Epithelial cell of proximal tubule (primary cell): ENCODE measurements at places on chromosomes 3 and 15. TPM values are rescaled to one million over a fixed set of nuclear protein-coding genes. Genes with fewer than 3 reads are reported as not detected.
A peak's percentile ranks its signal among the peaks of the same experiment; 100 is the strongest.

The NAALADL2 gene
- 1.0 and 2.9 TPM in 2 replicates for total RNA-seq

The LDHAL6B gene
- total RNA-seq: not detected in 2 replicates

The CADPS gene
- total RNA-seq: not detected in 2 replicates

The CD200 gene
- total RNA-seq: 3.8 and 3.9 TPM in 2 replicates

The PARL gene
- total RNA-seq: 38.1 and 58.2 TPM in 2 replicates

The FETUB gene
- total RNA-seq: 0.36 TPM in 1 of 2 replicates, not detected in the other

The FBXO22 gene
- total RNA-seq: 38.7 and 42.5 TPM in 2 replicates

The TMA7 gene
- total RNA-seq: 573 and 687 TPM in 2 replicates

The PFN2 gene
- 112 and 137 TPM in 2 replicates for total RNA-seq

The EPHB3 gene
- 0.07 and 0.92 TPM in 2 replicates for total RNA-seq

The BNC1 gene
- total RNA-seq: 10.6 and 16.4 TPM in 2 replicates

The ZNF502 gene
- 2.2 and 4.7 TPM in 2 replicates for total RNA-seq

The SERINC4 gene
- not detected in 2 replicates for total RNA-seq

DNA sequence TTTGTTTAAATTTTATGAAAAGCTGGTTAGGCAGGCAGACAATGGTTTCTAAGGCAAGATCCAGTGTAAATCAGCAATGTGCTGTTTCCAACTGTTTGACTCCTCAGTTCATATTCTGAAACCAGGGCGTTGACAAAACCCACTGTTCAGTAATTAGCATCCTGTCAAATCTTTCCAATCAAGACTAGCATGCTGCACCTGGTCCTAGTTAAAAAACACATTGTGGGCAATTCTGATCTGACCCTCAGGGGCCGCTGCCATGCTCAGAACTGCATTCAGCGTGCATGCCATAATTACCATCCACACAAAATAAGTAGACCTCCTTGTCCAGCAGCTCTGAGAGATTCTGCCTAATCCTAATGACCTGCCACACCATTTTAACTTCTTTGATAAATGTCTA, 20.9 kb upstream of the RBP1 start:
- no peak for DNase-seq

DNA sequence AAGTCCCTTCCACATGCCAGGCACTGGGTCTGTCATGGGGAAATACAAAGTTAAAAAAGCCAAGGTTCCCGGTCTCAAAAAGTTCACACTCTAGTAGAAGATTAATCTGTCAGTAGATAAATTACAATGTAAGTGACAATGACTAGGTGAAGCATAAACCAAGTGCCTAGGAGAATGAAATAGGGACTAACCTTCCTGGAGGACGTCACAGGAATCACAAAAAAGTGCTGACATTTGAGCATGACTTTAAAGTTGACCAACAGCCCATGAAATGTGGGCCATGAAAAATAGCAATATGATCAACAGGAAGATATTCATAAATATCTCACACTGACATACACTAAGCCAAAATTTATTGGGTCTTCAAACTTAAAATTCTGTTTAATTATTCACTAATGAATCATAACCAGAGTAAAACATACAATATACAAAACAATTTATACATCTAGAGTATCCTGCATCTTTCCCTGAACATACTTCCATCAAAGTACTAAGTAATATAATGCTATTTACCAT, 20.0 kb downstream of the COPS2 start:
- no peak for DNase-seq

GRCh38 chr15:68578980-68579935, at the start of gene CORO2B:
CORO2B (plus strand) TSS chr15:68578993; CDS start chr15:68579263, 270 bp downstream.
- no peak for DNase-seq

DNA sequence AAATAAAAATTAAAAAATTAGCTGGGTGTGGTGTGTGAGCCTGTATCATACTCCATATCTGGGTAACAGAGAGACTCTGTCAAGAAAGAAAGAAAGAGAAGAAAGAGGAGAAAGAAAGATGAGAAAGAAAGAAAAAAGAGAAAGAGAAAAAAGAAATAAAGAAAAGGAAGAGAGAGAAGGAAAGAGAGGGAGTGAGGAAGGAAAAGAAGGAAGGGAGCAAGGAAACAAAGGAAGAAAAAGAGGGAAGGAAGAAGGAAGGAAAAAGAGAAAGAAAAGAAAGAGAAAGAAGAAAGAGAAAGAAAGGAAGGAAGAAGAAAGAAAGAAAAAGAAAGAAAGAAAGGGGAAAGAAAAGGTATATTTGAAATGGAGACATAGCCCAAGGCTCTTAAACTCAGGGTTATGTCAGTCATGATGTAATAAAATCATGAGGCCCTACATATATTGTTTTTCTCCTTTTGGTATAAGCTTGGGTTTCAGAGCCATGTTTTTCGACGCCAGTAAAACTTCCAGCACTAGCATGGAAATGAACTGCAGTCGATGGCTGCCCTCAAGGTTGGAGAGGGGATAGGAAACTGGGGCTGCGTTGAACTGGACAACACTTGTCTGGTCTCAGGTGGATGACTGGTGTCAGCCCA, 38.0 kb upstream of the RFTN1 start:
- DNase-seq: no peak

DNA sequence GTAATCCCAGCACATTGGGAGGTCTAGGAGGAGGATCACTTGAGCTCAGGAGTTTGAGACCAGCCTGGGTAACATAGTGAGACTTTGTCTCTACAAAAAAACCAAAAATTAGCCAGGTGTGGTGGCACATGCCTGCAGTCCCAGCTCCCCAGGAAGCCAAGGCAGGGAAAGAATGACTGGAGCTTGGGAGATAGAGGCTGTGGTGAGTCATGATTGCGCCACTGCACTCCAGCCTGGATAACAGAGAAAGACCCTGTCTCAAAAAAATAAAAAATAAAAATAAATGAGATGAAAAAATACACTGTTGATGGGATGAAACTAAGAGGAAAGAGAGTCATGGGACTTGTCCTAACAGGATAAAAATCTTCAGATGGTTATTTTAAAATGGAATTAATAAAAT, 137.6 kb downstream of the IMPG2 start:
- peak; percentile 32 for DNase-seq

DNA sequence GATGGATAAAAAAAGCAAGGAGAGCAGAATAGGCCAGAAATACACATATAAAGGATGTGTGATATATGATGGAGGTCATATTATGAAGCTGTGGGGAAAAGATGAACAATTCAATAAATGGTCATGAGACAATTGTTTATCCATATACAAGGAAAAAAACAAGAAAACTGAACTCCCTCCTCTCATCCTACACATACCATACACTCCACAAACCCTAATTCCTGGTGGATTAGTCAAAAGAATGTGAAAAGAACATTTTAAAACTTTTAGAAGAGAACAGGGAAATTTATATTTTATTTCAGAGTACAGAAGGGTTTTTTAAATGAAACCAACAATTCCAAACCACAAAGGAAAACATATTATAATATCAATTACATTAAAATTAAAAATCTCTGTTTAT, 34.5 kb upstream of the NR2E3 start:
- no peak for DNase-seq

- no peak for DNase-seq
Observed at GRCh38 chr3:184336547-184337398, 627 bp upstream of the FAM131A start.

GRCh38 chr3:132435224-132435910, 18.1 kb downstream of the DNAJC13 start:
- no peak for DNase-seq

GRCh38 chr15:96325541-96326327, 4.8 kb upstream of the NR2F2 start:
- DNase-seq: no peak

GRCh38 chr3:51794206-51794605, 15.2 kb upstream of the IQCF6 start:
- no peak for DNase-seq

GRCh38 chr3:60386306-60386705, 864.9 kb downstream of the FHIT start:
- no peak for DNase-seq

DNA sequence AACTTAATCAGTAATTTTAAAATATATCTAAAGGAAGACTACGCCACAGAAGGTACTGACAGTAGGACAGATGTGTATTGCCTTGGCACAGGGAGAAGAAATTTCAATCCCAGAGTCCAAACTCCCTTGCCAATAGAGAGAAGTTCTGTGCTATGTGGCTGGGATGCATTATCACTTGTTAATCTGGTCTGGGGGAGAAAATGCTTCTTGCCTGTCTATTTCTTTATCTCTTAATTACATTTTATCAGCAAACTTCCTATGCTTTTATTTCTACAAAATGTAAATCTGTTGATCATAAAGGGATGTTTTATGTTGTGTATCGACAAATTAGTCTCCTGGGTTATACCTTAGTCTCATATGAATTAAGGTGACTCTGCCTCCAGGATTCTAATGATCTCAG, 21.7 kb downstream of the RBMS3 start:
- DNase-seq: no peak

- no peak for DNase-seq
Observed at GRCh38 chr3:172675441-172676193, 35.2 kb downstream of the NCEH1 start.

- DNase-seq: no peak
Observed at GRCh38 chr3:134477002-134477401, 8.8 kb downstream of the ANAPC13 start.

DNA sequence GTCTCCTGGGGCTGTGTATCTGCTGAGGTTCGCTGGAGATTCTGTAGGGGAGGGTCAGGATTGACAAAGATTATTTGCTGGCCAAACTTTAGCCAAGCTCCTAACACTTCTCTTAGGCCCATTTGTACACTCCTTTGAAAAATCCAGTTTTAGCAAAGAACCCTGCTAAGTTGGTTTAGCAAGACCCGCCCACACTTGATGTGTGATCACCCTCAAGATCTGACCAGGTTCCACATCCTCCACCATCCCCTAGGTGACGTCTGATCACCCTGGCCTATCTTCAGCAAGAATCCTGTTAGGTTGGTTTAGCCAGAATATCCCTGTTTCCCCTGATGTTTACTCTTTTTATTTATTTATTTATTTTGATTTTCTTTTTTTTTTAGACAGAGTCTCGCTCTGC, 14.8 kb upstream of the SLC35G2 start:
- no peak for DNase-seq

- DNase-seq: no peak
Observed at GRCh38 chr15:52879145-52879544, 89.0 kb upstream of the ONECUT1 start.

GRCh38 chr3:76436894-76437293, 603.0 kb upstream of the ROBO2 start:
- no peak for DNase-seq

GRCh38 chr3:72152551-72153476, 367.9 kb upstream of the PROK2 start:
- no peak for DNase-seq

- no peak for DNase-seq
Observed at GRCh38 chr3:50520849-50521248, 17.4 kb upstream of the CACNA2D2 start.

DNA sequence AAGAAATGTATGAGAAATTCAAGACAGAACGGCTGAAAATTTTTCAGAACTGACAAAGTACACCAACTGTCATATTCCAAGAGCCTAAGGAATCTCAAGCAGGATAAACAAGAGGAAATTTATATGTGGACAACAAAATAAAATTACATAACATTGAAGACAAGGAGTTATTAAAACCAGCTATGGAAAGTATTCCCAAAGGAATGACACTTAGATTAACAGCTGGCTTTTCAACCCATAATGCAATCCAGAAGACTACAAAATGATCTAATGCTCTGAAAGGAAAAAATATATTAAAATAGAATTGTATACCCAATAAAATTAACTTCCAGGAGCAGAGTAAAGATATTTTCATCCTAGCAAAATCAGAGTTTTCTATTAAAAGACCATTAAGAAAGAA, 132.2 kb upstream of the BNIP2 start:
- no peak for DNase-seq

- no peak for DNase-seq
Observed at GRCh38 chr15:49185473-49185872, 15.4 kb downstream of the GALK2 start.

DNA sequence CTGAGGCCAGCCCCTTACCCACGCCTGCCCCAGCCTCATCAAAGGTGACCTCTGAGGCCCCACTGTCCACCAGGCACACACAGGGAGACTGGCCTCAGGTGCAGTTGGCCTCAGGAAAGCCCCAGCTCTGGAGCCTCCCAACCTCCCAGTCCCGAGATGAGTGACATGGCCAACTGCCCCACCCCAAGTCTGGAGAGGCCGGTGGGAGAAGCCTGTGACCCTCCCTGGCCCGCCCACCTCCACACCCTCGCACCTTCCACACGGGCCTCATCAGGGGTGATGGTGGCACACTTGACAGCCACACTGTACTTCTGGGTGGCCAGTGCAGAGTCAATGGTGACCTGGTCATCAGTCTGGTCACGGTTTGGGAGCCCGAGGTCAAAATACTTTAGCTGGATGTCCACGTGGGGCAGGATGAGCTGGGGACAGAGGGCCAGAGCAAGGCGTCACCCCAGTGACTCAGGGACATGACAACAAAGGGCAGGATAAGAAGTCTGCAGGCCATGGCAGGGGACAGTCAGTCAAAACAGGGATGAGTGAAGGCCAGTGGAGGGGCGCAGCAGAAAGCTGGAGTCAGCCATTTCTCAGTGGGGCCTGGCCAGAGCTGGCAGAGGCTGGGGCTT, 11.9 kb downstream of the IDH2 start:
- no peak for DNase-seq

DNA sequence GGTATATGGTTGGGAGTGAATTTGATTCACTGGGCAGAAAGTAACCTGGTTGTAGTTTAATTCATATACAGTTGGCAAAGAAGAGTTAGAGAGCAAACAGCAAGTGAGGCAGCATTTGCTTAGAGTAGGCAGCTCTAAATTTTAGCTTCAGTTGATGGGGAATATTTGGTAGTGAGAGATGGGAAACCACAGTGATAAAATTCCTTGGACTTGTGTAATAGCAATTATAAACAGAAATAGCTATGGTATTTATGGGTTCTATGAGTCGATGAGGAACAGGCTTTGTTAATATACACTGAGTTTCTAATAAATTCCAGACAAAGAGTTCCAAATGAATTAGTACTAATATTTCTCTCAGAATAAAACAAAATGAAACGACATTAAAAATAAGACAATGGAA, 894.0 kb downstream of the ROBO2 start:
- no peak for DNase-seq

DNA sequence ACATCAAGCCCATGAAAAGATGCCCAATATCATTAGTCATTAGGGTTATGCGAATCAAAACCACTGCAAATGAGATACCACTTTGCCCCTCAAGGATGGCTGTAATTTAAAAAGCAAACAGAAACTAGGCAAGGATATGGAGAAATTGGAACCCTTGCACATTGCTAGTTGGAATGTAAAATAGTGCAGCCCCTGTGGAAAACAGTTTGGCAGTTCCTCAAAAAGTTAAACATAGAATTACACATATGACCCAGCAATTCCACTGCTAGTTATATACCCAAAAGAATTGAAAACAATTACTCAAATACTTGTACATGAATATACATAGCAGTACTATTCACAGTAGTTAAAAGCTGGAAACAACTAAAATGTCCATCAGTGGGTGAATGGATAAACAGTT, 186.8 kb upstream of the CGNL1 start:
- no peak for DNase-seq

GRCh38 chr3:167808910-167809309, 73.4 kb downstream of the SERPINI1 start:
- DNase-seq: no peak
